ENCODE measurements at places on chromosomes 11 and 22. TPM values are rescaled to one million over a fixed set of nuclear protein-coding genes. Genes with fewer than 3 reads are reported as not detected.

Gene RNH1
- 89.0 TPM for polyA plus RNA-seq

- DNase-seq, result no peak
These were observed 302.7 kb downstream of the DDX10 start for GRCh38 chr11:108967571-108967970.

DNA sequence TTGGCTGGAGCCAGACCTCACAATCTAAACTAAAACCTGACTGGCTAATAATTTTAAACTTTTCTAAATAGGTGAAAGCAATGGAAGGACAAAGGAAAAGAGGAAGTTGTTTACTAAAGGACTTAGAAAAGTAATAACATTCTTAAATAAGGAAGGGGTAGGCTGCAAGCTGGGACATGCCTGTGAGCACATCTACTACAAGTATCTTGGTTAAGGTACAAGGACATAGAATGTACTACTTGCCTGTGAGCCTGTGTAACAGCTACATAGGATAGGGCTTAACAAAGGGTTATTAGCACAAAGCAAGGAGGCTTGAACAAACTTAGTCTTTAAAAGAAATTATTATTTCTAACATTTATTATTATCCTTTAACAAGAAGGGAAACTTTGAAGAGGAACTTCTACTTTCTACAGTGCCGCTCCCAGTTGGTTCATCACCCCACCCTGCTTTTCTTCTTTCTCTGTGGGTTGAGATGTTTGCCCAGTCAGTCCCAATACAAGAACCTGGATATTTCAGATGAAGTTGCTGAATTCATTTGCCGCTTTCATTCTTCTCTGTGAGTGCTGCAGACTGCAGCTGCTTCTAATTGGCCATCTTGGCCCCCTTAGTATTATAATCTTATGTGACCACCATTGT, 87.5 kb downstream of the PRMT3 start:
- no peak for DNase-seq

GRCh38 chr22:22171357-22172218, 73.0 kb upstream of the VPREB1 start:
- no peak for DNase-seq

- DNase-seq, result no peak
These were observed 15.8 kb upstream of the ZC3H12C start for GRCh38 chr11:110077346-110077745.

Gene OR52N4
- polyA plus RNA-seq, result not detected

Gene ALKBH8
- 14.9 TPM for polyA plus RNA-seq

GRCh38 chr11:57479021-57479663, 18.8 kb downstream of the RTN4RL2 start:
- no peak for DNase-seq

DNA sequence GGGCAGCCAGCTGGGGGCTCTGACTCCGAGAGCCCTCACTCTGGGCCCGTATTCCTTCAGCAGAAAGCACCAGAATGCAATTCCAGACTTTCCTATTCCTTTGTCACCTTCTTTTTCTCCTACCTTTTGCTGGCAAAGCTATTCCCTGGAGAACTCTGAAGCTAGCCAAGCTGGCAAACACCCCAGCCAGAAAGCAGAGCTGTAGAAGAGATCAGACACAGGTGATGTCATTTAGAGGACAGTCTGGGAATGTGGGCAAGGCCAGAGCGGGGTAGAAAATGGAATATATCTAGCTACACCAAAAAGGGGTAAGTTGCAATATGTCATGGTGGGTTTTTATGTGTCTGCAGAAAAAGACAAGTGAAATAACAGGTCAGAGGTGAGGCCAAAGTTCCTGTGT, 205.1 kb downstream of the NXPE2 start:
- DNase-seq, result no peak

Gene KCNJ5
- 6.3 TPM for polyA plus RNA-seq

DNA sequence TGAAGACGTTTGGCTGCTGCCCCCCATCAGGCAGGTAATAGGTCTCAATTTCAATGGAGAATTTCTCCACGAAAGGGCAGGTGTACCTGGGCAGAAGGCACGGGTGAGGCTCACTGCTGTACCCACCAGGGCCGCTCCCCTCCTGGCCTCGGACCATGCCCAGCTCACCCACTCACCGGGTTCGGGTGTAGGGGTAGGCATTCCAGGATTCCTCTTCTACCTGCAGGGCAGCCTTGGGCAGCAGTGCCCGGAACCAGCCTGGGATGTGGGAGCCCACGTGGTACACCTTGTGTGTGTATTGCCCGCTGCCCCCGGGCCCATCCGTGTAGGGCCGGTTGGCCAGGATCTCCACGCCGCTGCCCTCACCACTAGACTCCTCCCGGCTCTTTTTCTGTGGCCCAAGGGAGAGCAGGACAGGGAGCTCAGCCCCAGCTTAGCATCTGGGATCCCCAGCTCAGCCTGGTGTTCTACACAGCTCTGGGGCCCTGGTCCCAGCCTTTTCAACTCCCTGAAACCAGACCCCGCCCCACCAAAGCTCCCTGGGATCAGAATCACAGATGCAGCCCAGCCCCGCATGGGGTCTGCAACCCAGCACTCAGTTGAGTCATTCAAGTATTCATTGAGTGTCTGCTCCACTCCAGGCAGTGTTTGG, 2.7 kb downstream of the PITPNM1 start:
- DNase-seq, result no peak

GRCh38 chr11:98155696-98156095, 865.1 kb upstream of the CNTN5 start:
- DNase-seq, result no peak

DNA sequence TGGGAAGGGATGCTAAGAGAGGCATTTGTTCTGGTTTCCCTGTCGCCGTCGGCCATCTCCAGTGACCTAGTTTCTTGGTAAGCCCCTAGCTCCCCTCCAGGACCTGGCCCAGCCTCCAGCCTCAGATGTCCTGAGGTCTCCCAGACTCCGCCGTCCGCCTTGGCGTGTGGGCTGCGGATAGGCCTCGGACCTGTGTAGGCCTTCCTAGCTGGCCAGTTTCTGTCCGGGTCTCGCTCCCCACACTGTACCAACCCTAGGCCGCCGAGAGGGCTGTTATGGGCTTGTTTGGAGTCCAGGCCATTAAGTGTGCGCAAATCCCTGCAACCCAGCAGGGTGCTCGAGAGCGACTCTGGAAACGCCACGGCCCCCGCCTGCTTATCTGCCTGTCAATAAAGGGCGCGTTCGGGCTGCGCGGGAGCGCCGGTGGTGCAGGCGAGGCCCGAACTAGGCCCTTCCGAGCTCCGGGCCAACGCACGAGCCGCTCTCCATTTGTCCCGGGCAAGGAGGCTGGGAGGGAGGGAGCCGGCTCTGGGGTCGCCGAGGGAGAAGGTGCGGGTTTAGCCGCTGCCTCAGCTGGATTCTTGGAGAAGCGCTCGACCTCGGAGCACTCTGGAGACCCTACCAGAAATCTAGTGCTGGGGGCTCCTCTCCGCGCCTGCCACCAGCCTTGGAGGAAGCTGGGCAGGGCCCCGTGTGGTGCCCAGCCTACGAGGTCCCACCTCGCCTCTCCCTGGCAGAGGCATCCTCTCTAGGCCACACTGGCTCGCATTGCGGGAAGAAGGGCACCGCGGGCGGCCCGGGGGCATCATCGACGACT, 8.7 kb upstream of the PAX6 start:
- no peak for DNase-seq

Gene PIK3IP1
- polyA plus RNA-seq, result 11.7 TPM

Gene MUC6
- polyA plus RNA-seq, result 0.38 TPM

GRCh38 chr11:90426442-90426841, 203.6 kb upstream of the CHORDC1 start:
- no peak for DNase-seq

- DNase-seq, result no peak
These were observed 185.0 kb downstream of the NELL1 start for GRCh38 chr11:20854215-20854955.
